Sigmoid colon (tissue), 7 donors: ENCODE measurements at places on chromosomes 6 and 20. TPM values are rescaled to one million over a fixed set of nuclear protein-coding genes. Genes with fewer than 3 reads are reported as not detected.

The CCN5 gene
- total RNA-seq = 5.0 TPM

- no peak overlapping the region for H3K27ac ChIP-seq
- no peaks in the 10 kb centered on the region for H3K36me3 ChIP-seq
- H3K4me1 ChIP-seq = no peaks in the 10 kb centered on the region
- no peaks in the 10 kb centered on the region for H3K27me3 ChIP-seq
Measured at GRCh38 chr6:17002123-17002522, 99.7 kb upstream of the STMND1 start.

- H3K27ac ChIP-seq = no peak overlapping the region
- no peaks in the 10 kb centered on the region for H3K36me3 ChIP-seq
- peaks cover 8% of the 10 kb centered on the region for H3K27me3 ChIP-seq
- no peak for DNase-seq
- H3K4me3 ChIP-seq = no peak overlapping the region
Measured at GRCh38 chr20:22802296-22802695, 217.9 kb upstream of the FOXA2 start.

DNA sequence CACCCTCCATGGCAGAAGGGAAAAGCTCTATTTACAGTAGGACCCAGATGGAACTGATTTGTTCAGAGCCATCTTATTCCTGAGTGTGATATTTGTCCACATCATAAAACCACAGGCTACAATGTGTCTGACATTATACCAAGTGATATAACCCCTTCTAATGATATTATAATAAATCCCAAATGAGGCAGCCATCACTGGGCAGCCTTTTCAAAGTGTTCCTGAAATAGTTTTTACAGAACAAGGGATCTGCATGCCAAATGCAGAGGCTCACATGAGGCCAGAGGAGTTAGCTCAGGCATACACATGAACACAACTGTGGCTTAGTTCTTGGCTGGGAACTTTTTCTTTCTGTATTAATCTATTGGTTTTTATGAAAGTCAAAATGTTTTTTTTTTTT, 207.7 kb downstream of the MAFB start:
- no peak overlapping the region for H3K27ac ChIP-seq
- no peaks in the 10 kb centered on the region for H3K27me3 ChIP-seq
- no peaks in the 10 kb centered on the region for H3K4me1 ChIP-seq
- H3K4me3 ChIP-seq = no peak overlapping the region
- H3K36me3 ChIP-seq = no peaks in the 10 kb centered on the region

- H3K36me3 ChIP-seq = no peaks in the 10 kb centered on the region
- no peaks in the 10 kb centered on the region for H3K4me1 ChIP-seq
- H3K27me3 ChIP-seq = no peaks in the 10 kb centered on the region
- no peak overlapping the region for H3K27ac ChIP-seq
Measured at GRCh38 chr6:157486572-157486971, 105.6 kb downstream of the ZDHHC14 start.
